ENCODE measurements at places on chromosomes 3 and 15.
A peak's percentile ranks its signal among the peaks of the same experiment; 100 is the strongest.

- peak; percentile 32 for DNase-seq
These were observed 93.9 kb downstream of the RBPMS2 start for GRCh38 chr15:64681424-64682024.

GRCh38 chr3:62554264-62554799 is 181.0 kb upstream of the FEZF2 start:
- no peak for DNase-seq

- DNase-seq, result no peak
These were observed 240.6 kb downstream of the OTOL1 start for GRCh38 chr3:161737171-161737570.

GRCh38 chr3:67940210-67940952 is 286.0 kb upstream of the SUCLG2 start:
- DNase-seq, result no peak

GRCh38 chr15:33656168-33656567 is 312.1 kb upstream of the CHRM5 start:
- DNase-seq, result no peak

GRCh38 chr3:159238646-159239045 is 436.8 kb downstream of the MFSD1 start:
- no peak for DNase-seq

DNA sequence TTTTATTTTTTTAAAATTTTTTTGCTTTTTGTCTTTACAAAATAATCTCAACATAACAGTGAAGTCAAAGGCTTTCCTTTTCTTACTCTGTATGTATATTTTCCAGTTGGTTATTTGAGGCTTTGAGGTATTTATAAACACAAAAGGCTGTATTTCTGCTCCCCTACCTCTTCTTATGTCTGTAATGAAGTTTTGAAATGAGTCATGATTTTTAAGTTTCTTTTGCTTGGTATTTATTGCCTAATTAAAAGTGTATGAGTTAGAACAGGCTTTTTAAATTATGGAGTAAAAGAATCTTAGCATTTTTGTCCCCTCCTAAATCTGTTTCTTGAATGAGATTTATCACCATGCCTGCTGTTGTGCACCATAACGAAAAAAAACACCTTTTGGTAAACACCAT is 66.0 kb downstream of the DCUN1D1 start:
- DNase-seq, result no peak

GRCh38 chr3:142009029-142009428 is 132.6 kb downstream of the ATP1B3 start:
- no peak for DNase-seq
